Endothelial cell of umbilical vein (primary cell): ENCODE measurements at places on chromosomes 1 and 21. TPM values are rescaled to one million over a fixed set of nuclear protein-coding genes. Genes with fewer than 3 reads are reported as not detected.
A peak's percentile ranks its signal among the peaks of the same experiment; 100 is the strongest.

DNA sequence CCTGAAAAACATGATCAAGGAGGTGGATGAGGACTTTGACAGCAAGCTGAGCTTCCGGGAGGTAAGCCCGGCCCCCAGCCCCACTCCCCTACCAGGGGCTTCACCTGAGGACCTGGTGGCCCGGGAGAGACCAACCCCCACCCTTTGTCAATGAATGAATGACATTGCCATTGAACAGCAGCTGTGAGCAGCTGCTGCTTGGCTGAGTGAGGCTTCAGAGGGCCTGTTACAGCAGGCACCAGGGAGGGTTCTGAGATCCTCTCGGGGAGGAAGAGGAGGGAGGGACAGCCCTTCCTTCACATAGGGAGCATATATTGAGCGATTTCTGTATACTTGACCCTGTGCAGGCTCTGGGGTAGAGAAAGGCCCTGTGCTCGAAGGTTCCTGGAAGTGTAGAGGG lies 12.3 kb upstream of the CTRC start:
- no peak for DNase-seq

DNA sequence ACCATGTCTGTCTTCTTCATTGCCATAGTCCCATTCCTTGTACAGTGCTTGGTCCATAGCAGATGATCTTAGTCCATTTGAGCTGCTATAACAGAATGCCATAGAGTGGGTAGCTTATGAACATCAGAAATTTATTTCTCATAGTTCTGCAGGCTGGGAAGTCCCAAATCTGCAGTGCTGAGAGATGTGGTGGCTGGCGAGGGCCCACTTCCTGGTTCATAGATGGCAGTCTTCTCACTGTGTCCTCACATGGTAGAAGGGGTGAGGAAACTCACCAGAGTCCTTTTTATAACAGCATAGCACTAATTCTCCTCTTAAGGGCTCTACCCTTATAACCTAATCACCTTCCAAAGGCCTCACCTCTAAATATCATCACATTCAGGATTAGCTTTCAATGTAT lies 23.1 kb upstream of the RAP1A start:
- DNase-seq: no peak

DNA sequence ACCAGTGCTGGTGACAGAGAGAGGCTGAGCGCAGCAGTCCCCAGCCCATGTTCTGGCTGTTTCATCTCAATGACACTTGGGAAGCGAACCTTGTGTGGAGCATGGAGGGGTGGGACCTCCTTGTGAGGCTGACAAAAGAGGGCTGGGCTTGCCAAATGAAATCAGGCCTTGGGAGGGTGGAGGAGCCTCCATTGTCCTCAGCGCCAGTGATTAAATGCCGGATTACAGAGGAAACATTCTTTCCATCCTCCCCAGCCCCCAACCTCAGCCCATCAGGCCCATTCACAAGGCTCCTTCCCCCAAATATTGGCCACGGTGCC lies 63.3 kb upstream of the PAXBP1 start:
- no peak for DNase-seq

- no peak for DNase-seq
Observed at GRCh38 chr21:26965040-26965906, 1.6 kb downstream of the ADAMTS5 start.

- no peak for DNase-seq
Observed at GRCh38 chr1:24051206-24051945, 60.6 kb downstream of the MYOM3 start.

DNA sequence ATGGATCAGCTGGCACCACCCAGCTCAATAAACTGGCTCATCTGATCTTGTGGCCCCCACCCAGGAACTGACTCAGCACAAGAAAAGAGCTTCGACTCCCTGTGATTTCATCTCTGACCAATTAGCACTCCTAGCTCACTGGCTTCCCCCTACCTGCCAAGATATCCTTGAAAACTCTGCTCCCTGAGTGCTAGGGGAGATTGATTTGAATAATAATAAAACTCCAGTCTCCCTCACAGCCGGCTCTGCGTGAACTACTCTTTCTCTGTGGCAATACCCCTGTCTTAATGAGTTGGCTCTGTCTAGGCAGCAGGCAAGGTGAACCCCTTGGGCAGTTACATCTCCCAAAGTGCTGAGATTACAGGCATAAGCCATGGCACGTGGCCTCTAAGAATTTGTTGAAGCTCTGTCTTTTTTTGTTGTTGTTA lies 11.8 kb upstream of the RHBDL2 start:
- DNase-seq: no peak

DNA sequence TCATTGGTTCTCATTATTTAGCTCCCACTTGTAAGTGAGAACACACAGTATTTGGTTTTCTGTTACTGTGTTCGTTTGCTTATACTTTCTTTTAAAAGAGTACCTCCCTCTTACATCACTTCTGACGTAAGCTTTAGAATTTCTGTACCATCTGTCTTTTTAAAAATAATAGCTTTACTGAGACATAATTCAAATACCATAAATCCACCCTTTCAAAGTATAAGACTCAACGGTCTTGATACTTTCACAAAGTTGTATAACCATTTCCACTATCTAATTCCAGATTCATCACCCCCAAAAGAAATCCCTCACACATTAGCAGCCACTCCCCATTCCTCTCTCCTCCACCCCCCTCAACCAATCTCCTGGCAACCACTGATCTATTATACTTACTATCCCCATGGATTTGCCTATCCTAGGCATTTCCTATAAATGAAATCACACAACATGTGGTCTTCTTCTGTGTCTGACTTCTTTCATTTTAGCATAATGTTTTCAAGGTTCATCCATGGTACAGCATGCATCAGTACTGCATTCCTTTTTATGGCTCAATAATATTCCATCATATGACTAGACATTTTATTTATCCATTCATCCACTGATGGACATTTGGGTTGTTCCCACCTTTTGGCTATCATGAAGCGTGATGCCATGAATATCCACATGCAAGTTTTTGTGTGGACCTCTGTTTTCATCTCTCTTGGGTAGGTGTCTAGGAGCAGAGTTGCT lies 104.7 kb downstream of the HLCS start:
- DNase-seq: no peak

GRCh38 chr1:212315907-212316306 lies 30.7 kb downstream of the PPP2R5A start:
- DNase-seq: peak; percentile 40

GRCh38 chr1:74716822-74717221 lies 16.0 kb downstream of the CRYZ start:
- no peak for DNase-seq

- no peak for DNase-seq
Observed at GRCh38 chr1:232344791-232345399, 285.0 kb downstream of the SIPA1L2 start.

- no peak for DNase-seq
Observed at GRCh38 chr1:212680680-212681389, 18.8 kb downstream of the BATF3 start.

DNA sequence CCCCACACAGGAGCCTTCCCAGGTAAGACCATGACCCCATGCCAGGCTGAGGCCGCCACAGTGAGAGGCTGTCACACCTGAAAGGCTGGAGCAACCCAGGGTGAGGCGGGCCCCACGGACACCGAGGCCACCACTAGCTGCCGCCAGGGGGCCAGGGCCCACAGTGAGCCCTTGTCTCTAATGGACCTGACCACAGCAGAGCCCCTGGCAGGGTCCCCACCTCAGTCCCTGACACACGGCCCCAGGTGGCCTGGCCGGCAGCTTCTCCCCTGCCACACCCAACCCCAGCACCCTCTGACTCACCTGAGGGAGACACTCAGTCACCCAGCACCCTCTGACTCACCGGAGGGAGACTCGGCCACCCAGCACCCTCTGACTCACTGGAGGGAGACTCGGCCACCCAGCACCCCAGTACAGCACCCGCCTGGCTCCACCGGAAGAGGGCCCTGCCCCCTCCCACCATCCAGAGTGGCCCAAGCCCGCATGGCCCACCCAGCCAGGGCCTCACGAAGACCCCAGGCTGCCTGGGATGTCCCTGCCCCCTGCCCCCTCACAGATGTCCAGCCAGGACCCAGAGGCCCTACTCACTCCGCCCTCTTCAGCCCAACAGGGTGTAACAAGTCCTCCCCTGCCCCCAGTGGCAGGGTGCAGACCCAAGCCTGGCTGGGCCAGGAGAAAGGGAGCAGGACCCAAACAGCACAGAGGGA lies 4.4 kb downstream of the DVL1 start:
- DNase-seq: no peak

- no peak for DNase-seq
Observed at GRCh38 chr21:37917612-37918011, 1.4 kb upstream of the KCNJ6 start.

DNA sequence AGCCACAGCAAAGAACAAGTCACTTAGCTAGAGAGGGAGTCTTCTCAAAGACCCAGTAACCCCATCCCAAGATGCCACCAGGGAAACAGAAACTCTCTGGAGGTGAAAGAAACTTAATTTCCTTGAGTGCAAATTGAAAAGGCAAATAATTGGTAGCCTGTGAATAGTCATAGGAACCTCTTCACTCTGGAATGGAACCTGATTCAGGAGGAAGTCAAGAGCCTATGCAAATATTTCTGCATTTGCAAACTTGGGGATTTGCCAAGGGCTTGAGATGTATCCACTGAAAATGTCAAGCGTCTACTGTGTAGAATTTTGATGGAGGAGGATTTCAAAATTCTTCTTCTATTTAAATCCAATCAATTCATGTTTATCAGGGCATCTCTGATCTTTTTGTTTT lies 5.7 kb downstream of the HIVEP3 start:
- DNase-seq: no peak

- no peak for DNase-seq
Observed at GRCh38 chr1:89870998-89871397, 50.2 kb downstream of the LRRC8D start.

DNA sequence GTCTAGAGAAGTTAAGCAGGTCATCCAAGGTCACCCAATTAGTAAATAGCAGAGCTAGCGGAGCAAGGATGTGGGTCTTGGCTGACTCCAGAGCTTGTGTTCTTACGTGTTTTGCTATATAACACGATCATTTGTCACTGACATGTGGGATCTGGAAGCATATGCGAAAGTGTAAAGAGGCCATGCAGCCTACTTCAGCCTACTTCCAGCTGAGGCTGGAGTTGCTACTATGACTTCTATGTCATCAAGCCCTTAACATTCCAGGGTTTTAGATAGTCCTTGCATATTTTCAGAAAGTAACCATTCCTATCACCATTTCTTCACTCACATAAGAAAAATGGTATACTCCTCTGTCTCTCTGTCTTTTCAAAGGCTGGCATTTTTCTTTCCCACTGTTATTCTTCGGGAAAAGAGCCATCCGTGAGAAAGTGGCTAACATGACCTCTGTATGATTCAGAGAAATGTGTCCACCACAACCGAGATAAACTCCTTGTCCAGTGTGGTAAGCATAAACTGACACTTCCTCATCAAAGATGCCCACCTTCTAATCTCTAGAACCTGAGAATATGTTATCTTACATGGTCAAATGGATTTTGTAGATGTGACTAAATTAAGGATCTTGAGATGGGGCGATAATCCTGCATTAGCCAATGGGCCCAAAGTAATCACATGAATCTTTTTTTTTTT lies 24.0 kb upstream of the ABL2 start:
- DNase-seq: no peak

SERTAD4 gene
- total RNA-seq: 11.3 and 11.9 TPM in 2 replicates

MCOLN2 gene
- not detected in 2 replicates for total RNA-seq

CD2 gene
- not detected in 2 replicates for total RNA-seq

TCEA3 gene
- 3.4 and 3.7 TPM in 2 replicates for total RNA-seq

ADAMTS5 gene
- not detected in 2 replicates for total RNA-seq

FALEC gene
- total RNA-seq: not detected in 2 replicates

REG4 gene
- not detected in 2 replicates for total RNA-seq

TOR1AIP2 gene
- 101 and 102 TPM in 2 replicates for total RNA-seq

OR2L5 gene
- total RNA-seq: not detected in 2 replicates

NBPF6 gene
- not detected in 2 replicates for total RNA-seq

PLPPR4 gene
- not detected in 2 replicates for total RNA-seq

OPTC gene
- total RNA-seq: not detected in 2 replicates

NR1I3 gene
- not detected in 2 replicates for total RNA-seq
